H9 (cell line): ENCODE measurements at places on chromosomes 2 and 18.

DNA sequence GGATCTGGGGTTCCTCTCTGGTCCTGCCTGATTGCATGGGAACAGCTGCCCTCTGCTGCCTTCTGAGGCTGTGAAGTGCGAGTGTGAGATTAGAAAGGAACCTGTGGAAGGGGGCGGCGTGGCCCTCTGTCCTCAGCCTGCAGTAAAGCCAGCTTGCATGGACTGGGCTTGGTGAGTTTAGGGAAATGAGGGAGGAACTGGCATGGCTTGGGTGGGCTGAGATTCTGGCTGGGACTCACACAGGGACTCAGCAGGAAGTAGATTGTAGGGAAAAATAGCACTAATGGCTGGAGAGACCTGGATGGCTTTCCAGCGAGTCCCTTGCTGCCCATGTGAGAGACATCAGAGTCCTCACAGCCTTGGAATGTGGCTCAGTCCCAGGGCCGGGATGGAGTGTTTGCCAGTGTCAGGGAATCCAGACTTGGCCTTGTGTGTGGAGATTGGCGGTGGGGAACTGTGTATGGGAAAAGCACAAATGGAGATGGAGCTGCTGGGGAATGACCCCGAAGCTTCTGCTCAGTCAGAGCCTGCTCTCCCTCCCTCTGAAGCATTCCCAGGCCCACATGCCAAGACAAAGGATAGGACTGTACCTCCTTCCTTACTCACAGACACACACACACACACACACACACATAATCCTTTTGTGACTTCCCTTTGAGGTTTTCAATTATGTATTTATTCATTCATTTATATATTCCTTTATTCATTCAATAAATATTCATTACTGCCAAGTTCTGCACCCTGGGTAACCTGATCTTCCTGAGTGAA, 115.4 kb downstream of the ACAA2 start:
- H3K4me3 ChIP-seq: no peak overlapping the region
- peak; percentile 55 for DNase-seq
- no peak overlapping the region for H3K27ac ChIP-seq
- no peaks in the 10 kb centered on the region for H3K36me3 ChIP-seq
- H3K27me3 ChIP-seq: no peaks in the 10 kb centered on the region
- H3K4me1 ChIP-seq: 0 out of 2 replicates have a peak, but pooled peaks cover 2% of the 10 kb centered on the region

DNA sequence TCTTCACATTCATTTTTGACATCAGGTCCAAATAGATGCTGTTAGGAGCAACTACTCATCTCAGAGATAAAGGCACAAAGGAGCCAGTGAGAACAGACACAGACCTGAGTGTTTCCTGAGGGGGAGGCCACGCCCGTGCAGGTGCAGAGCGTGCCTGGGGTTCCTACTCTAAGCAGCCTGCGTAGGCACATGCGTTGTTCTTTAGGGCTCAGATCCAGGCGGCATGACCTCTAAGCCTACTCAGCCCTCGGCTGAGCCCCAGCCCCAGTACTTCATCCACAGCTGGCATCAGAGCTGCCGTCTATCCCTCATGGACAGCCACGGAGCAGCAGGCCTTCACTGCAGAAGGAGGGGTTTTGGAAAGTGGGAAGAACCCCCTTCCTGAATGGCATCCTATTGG, 54.9 kb upstream of the PXDN start:
- no peak overlapping the region for H3K4me3 ChIP-seq
- no peak overlapping the region for H3K27ac ChIP-seq
- no peaks in the 10 kb centered on the region for H3K27me3 ChIP-seq
- no peaks in the 10 kb centered on the region for H3K36me3 ChIP-seq
- no peak for DNase-seq
- no peaks in the 10 kb centered on the region for H3K4me1 ChIP-seq

GRCh38 chr2:145284551-145284950, 764.6 kb upstream of the ZEB2 start:
- no peak overlapping the region for H3K4me3 ChIP-seq
- no peaks in the 10 kb centered on the region for H3K4me1 ChIP-seq

GRCh38 chr2:32357318-32358110, 691 bp downstream of the BIRC6 start:
- DNase-seq: peak; percentile 50
- H3K4me1 ChIP-seq: no peaks in the 10 kb centered on the region
- peaks cover 17% of the 10 kb centered on the region for H3K36me3 ChIP-seq
- peak overlapping the region; percentile 83 for H3K4me3 ChIP-seq
- H3K27ac ChIP-seq: peak overlapping the region; percentile 60

GRCh38 chr2:157304811-157305722, 20.6 kb downstream of the ERMN start:
- no peak for DNase-seq
- no peaks in the 10 kb centered on the region for H3K27me3 ChIP-seq
- H3K27ac ChIP-seq: no peak overlapping the region
- H3K4me3 ChIP-seq: no peak overlapping the region
- no peaks in the 10 kb centered on the region for H3K4me1 ChIP-seq
- no peaks in the 10 kb centered on the region for H3K36me3 ChIP-seq

GRCh38 chr2:199019898-199020507, 437.7 kb downstream of the SATB2 start:
- H3K27me3 ChIP-seq: no peaks in the 10 kb centered on the region
- DNase-seq: no peak
- H3K4me1 ChIP-seq: peaks cover 6% of the 10 kb centered on the region; the same call in 1 of the 2 replicates
- no peak overlapping the region for H3K4me3 ChIP-seq
- H3K36me3 ChIP-seq: no peaks in the 10 kb centered on the region
- no peak overlapping the region for H3K27ac ChIP-seq

DNA sequence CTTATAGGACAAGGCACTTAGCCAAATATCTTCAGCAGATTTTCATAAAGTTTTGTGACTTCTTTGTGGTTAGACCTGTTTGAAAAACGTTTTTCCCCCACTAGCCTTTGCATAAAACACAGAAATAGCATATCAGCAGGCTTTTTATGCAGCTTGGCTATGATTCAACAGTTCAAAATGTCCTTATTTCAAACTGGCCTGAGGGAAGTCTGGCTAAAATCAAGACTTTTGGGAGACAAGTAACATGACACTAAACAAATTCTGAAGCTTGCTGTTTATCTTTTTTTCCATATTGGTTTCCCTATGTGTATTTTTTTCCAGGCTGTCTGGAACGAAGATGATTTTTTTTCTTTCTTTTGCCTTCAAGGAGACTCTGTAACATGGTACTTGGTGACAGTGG, 95.1 kb upstream of the L3MBTL4 start:
- no peaks in the 10 kb centered on the region for H3K4me1 ChIP-seq
- H3K27me3 ChIP-seq: no peaks in the 10 kb centered on the region
- H3K4me3 ChIP-seq: no peak overlapping the region
- DNase-seq: no peak
- no peaks in the 10 kb centered on the region; the same call in 2 of the 3 replicates for H3K36me3 ChIP-seq

GRCh38 chr2:235968155-235968554, 200.0 kb downstream of the GBX2 start:
- H3K27ac ChIP-seq: no peak overlapping the region
- peaks cover 7% of the 10 kb centered on the region; the same call in 1 of the 2 replicates for H3K36me3 ChIP-seq
- no peaks in the 10 kb centered on the region; the same call in 1 of the 2 replicates for H3K4me1 ChIP-seq
- no peaks in the 10 kb centered on the region for H3K27me3 ChIP-seq
- H3K4me3 ChIP-seq: no peak overlapping the region

DNA sequence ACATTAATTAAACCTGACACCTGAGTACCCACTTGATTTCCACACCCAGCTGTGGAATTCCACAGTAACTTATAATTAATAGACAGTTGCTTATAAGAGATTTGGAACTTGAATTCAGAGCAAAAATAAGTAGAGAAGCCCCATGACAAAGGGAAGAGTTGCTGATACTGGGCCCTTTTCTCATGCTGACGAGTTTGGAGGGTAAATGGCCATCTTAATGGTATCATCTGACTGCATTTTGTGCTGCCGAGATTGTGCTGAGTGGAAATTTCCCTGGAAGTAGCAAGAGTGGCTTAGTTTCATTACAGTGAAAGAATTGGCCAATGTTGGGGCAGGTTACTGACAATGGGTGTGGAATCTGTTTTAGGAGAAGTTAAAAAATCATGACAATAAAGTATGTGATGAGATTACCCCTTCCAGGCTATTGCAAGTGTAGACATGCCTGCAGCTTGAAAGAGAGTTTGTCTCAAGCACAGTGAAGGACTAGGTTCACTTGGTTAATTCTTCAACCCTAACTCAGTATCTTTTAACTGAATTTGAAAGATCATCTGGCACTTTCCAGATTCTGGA, 49.9 kb downstream of the VSNL1 start:
- no peaks in the 10 kb centered on the region for H3K27me3 ChIP-seq
- DNase-seq: no peak
- no peaks in the 10 kb centered on the region for H3K36me3 ChIP-seq
- no peak overlapping the region for H3K27ac ChIP-seq

GRCh38 chr2:238097988-238098871, 1.9 kb upstream of the ESPNL start:
- peaks cover 22% of the 10 kb centered on the region for H3K36me3 ChIP-seq
- H3K4me3 ChIP-seq: no peak overlapping the region; the same call in 2 of the 3 replicates
- H3K4me1 ChIP-seq: peaks cover 3% of the 10 kb centered on the region; the same call in 1 of the 2 replicates
- H3K27me3 ChIP-seq: no peaks in the 10 kb centered on the region
- peak; percentile 84 for DNase-seq

DNA sequence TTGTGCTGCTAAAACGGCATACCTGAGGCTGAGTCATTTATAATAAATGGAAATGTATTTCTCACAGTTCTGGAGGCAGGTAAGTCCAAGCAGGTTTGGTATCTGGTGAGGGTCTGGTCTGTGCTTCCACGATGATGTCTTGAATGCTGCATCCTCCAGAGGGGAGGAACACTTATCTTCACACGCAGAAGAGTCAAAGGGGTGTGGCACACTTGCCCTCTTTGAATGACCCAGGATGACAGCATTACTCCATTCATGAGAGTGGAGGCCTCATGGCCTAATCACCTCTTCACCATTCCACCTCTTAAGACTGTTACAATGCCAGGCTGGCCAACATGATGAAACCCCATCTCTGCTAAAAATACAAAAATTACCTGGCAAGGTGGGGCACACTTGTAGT, 61.0 kb downstream of the NCAPH start:
- H3K27me3 ChIP-seq: no peaks in the 10 kb centered on the region
- no peaks in the 10 kb centered on the region for H3K4me1 ChIP-seq
- no peak for DNase-seq
- H3K36me3 ChIP-seq: no peaks in the 10 kb centered on the region

DNA sequence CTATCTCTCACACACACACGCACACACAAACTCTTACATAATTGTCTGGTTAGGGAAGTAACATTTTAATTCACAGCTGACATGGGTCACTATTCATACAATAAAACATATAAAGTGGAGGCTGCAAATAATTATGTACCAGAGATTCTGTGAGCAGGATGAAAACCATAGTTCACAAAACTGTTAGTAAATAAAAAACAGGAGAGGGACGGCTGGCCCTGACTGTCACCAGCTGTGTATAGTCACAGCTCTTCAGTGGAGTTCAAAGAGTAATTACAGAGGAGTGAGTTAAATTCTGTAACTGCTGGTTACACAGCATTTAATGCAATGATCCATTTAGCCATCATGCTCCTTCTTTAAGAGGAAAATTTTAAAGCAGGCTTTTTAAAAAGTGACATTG, 76.9 kb downstream of the NRXN1 start:
- H3K4me1 ChIP-seq: no peaks in the 10 kb centered on the region; the same call in 1 of the 2 replicates
- no peak overlapping the region for H3K27ac ChIP-seq
- no peaks in the 10 kb centered on the region for H3K27me3 ChIP-seq
- H3K4me3 ChIP-seq: no peak overlapping the region
- peaks cover 10% of the 10 kb centered on the region for H3K36me3 ChIP-seq

DNA sequence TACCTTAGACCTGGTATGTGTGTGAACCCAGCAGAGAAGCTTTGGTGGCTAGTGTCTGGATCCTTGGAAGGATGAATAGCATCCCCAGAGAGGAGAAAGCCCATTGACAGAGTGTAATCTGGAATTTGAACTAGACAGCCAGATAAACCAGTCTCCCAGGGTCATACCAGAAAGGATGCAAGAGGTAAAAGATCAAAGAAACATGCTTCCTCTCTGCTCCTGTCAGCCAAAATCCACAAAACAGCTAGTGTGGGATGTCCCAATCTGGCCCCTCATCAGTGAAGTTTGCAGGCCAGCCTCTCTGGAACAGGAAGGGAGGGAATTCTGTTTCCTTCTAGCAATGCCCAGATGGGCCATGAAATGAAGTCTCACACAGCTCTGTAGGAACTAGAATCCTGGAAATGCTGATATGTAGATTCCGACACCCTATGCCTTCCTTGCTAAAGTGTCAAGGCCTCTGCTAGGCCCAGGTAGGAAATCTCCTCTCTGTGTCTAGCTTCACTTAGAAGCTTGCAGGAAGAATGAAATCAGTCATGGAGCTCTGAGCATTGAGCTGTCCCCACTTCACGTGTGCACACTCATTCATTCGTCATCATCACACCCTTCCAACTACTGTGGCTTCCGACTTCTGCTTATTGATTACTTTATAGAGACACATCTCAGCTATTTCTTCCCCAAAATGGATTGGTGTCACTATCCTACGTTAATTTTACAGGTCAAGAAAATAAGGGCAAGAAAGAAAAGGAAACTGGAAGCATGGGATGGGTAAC, 38.0 kb downstream of the EVA1A start:
- no peak overlapping the region for H3K27ac ChIP-seq
- H3K36me3 ChIP-seq: no peaks in the 10 kb centered on the region
- no peaks in the 10 kb centered on the region for H3K27me3 ChIP-seq

- DNase-seq: peak; percentile 68
- peaks cover 4% of the 10 kb centered on the region; the same call in 1 of the 2 replicates for H3K4me1 ChIP-seq
- H3K4me3 ChIP-seq: no peak overlapping the region
- H3K27ac ChIP-seq: no peak overlapping the region
- H3K27me3 ChIP-seq: no peaks in the 10 kb centered on the region
- no peaks in the 10 kb centered on the region for H3K36me3 ChIP-seq
Measured at GRCh38 chr18:58496937-58497336, 132.0 kb downstream of the ALPK2 start.

DNA sequence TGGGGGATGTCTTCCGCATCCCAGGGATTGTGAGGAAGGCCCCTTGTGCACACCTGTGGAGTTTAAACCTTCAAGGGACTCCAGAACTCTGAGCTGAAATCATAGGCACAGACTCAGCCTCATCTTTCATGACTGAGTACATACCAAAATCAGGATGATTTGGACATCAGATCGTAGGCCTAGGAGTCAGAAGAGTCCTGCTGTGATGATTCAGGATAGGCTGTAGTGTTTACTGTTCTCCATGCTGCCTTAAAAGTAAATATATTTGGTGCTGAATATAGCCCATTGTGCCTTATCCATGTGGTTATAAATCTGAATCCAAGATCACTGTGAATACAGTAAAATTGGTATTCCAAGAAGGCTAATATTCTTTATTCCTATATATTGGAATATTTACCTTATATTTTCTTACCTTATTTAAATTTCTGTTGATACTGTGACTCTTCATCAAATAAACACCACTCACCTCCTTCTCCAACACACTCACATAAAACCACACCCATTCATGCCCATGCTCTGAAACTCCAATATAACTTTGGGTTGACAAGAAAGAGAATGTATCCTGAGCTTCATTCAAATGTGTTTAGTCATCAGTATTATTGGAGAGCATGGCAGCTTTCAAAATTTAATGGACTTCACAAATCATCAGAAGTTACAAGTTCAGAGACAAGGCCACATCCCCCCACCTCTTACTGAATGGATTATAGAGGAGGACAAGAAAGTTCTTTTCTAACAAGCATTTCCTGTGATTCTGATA, 561.4 kb upstream of the LINC00305 start:
- H3K36me3 ChIP-seq: no peaks in the 10 kb centered on the region
- H3K27ac ChIP-seq: no peak overlapping the region
- DNase-seq: no peak
- no peaks in the 10 kb centered on the region for H3K4me1 ChIP-seq
- H3K27me3 ChIP-seq: no peaks in the 10 kb centered on the region

- H3K4me3 ChIP-seq: no peak overlapping the region
- H3K36me3 ChIP-seq: no peaks in the 10 kb centered on the region; the same call in 2 of the 3 replicates
- no peak overlapping the region for H3K27ac ChIP-seq
- H3K4me1 ChIP-seq: no peaks in the 10 kb centered on the region
Measured at GRCh38 chr2:85724731-85725181, 29.0 kb upstream of the ATOH8 start.

- DNase-seq: no peak
- H3K36me3 ChIP-seq: peaks cover 8% of the 10 kb centered on the region
- H3K27ac ChIP-seq: no peak overlapping the region
Measured at GRCh38 chr2:14079576-14079975, 552.9 kb upstream of the LRATD1 start.
